ENCODE measurements at places on chromosomes 13 and 19.

GRCh38 chr19:2491130-2491801 is 15.3 kb downstream of the GADD45B start:
- DNase-seq, result no peak

DNA sequence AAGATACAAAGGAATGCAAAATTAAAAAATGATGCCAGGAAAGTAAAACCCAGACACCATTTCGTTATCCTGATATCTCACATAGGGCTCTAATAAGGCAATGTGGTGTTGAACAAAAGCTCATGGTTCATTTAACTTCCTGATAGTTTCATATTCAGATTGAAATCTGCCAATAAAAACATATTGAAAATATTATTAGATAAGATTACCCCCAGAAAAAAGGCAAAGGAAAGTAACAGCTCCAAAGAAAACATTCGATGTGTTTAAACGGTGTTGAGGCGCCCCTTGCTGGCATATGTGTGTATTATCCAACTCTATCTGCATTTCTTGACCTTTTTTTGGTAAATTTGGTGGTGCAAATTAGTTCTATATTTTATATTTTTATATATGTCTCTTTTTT is 75.9 kb downstream of the ESD start:
- DNase-seq, result peak; percentile 2

- DNase-seq, result no peak
Observed at GRCh38 chr19:4866595-4867424, 657 bp downstream of the PLIN3 start.

GRCh38 chr19:2219726-2220125 is 16.4 kb downstream of the PLEKHJ1 start:
- no peak for DNase-seq

- DNase-seq, result no peak
Observed at GRCh38 chr13:96540670-96541069, 450.8 kb downstream of the HS6ST3 start.

DNA sequence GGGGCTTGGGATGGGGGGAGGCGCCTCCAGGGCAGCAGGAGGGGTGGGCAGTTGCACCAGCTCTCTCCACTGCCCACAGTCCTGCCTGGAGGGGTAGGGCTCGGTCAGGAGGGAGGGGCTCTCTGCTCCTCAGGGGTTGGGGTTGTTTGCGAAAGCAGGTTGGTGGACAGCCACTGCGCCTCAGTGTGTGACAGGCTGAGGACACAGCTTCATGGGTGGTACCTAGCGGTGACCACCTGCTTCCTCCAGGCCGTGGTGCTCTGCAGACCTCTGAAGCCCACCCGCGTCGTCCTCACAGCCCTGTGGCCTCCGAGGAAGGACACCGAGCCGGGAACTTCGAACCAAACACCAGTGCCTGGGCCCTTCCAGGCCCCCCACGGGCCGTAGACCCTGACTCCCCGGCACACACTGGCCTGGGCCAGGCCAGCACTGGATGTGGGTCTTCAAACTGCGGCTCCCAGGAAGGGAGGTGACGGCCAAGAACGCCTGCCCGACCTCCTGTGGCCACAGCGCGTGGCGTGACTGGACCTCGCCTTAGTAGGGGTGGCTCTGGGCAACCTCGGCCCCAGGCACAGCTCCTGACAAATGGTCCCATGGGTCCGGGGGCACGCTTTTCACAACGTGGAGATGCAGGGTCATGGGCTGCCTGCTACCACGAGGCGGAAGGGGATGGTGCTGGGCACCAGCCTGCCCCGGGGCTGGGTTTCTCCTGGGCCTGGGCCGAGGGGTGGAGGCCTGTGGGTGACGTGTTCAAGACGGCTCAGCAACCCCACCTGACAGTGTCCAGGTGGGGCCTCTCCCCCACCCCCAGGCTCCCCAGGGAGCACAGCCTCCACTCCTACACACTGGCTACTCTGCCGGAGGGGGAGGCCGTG is 173.2 kb downstream of the KDM4B start:
- DNase-seq, result no peak

DNA sequence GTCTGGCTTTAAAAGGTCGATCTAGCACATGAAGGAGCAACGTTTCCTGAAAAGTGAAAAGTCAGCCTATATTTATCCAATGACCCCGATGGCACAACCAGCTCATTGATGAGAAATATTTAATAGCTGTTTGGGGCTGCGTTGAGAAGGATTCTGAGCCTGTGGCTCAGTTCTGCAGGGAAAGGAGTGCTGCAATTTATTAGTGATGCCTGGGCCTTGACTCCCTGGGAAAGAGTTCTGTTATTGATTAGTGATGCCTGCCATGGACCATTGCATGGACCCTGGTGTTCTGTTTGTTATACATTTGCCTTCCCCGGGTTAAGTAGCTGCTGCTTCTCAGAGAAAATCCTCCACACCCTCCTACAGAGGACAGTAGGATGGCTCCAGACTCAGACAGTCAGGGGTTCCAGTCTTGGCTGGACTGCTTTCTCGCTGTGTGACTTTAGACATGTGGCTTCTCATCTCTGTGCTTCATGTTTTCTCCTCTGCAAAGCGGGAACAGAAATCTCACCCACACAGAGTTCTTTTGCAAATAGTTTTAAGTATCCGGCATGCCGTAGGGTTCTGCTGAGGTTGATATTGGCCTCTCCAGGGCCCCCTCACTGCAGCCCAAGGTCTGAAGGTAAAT is 17.7 kb upstream of the PTPRS start:
- no peak for DNase-seq

DNA sequence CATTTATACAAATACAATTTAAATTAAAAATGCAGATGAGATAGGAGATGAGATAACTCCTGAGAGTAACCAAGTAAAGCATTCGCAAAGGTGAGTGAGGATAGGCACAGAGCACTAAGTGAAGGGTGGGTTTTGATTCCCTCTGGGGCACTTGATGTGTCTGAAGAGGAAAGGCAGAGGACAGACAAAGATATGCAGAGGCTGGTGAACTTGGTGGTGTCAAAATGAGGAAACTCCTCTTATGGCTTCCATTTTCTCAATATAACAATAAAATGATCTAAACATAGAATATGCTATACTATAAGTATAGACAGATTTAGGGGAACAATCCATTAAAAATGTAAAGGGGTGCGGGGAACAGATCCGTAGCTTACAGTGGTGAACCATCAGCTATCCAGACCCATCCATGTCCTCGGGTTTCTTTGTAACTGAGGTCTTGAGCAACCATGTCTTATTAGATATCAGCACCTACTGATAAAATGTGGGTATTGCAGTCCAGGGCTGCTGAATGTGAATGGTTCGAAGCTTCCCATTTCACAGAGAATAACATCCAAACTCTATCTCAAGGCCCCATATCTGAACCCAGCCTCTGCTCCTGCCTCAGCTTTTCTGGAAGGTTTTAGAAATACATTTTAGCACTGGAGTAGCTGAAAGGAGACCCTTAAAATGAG is 73.9 kb upstream of the SLC10A2 start:
- DNase-seq, result no peak

- no peak for DNase-seq
Observed at GRCh38 chr13:110580800-110581199, 19.3 kb upstream of the RAB20 start.

DNA sequence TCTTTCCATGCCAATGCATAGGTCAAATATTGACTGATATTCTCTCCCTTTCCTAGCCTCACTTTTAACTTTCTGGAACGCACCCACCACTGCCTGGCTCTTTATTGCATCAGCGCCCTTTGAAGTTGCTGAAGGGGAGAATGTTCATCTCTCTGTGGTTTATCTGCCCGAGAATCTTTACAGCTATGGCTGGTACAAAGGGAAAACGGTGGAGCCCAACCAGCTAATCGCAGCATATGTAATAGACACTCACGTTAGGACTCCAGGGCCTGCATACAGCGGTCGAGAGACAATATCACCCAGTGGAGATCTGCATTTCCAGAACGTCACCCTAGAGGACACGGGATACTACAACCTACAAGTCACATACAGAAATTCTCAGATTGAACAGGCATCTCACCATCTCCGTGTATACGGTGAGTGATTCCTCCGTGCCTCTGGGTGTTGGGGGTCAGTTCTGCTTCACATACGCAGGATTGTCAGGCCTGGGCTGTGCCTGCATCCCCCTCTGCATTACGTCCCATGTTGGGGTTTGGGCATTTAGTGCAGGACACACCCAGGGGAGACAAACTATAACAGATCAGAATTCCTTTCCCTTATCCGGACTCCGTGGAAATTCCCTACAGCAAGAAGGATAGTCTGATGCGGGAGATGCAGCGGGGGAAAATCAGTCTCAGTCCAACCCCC is 1.3 kb downstream of the CEACAM21 start:
- DNase-seq, result no peak

GRCh38 chr13:42696191-42696590 is 85.2 kb upstream of the FAM216B start:
- DNase-seq, result no peak

DNA sequence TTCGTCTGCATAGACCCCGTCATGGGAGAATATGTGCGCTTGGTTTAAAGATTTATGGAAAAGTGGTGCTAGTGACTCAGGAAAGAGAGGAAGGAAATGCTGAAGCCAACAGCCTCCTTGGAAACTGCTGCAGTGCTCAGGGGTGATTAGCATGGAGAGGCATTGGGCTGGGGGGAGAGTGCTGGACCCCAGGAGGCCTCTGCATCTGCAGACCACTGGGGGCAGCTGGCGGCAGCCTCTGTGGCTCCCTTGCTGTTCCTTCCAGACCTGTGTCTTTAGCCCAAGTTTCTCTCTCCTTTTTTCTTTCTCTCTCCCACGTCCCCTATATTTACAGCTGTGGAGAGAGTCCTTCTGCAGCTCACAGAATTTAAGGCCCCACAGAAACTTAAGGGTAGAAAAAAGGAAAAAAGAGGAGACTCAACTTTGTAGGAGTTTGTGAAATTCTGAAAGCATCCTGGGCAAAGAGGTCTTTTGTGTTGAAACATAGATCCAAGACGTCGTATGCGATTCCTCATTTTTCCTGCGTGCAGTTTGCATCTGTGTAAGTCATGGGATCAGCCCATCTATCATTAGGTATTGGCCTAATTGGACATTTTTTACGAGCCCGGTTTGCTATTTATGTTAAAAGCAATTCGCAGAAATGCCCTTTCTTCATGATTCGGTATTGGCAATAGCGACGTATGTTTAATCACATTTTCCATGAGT is 116.2 kb upstream of the ZNF536 start:
- no peak for DNase-seq

DNA sequence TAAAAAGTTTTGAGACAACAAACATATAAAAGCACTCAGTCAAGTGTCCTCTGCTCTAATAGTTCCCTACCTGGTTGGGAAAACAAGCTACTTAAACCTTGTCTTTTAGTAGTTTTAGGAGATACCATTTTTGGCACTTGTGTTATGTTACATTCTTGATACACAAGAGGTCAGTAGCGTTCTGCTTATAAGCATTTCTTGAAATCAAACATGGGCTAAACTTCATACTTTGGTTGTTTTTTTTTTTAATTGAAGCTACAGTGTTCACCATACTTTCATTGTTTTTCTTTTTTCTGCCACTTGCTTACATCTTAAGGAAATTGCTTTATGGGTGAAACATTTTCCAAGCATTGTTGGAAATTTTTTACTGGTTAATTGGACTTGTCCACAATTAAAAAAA is 12.9 kb downstream of the NHLRC3 start:
- DNase-seq, result no peak

- DNase-seq, result no peak
Observed at GRCh38 chr13:110812121-110812868, 98.8 kb downstream of the ING1 start.

DNA sequence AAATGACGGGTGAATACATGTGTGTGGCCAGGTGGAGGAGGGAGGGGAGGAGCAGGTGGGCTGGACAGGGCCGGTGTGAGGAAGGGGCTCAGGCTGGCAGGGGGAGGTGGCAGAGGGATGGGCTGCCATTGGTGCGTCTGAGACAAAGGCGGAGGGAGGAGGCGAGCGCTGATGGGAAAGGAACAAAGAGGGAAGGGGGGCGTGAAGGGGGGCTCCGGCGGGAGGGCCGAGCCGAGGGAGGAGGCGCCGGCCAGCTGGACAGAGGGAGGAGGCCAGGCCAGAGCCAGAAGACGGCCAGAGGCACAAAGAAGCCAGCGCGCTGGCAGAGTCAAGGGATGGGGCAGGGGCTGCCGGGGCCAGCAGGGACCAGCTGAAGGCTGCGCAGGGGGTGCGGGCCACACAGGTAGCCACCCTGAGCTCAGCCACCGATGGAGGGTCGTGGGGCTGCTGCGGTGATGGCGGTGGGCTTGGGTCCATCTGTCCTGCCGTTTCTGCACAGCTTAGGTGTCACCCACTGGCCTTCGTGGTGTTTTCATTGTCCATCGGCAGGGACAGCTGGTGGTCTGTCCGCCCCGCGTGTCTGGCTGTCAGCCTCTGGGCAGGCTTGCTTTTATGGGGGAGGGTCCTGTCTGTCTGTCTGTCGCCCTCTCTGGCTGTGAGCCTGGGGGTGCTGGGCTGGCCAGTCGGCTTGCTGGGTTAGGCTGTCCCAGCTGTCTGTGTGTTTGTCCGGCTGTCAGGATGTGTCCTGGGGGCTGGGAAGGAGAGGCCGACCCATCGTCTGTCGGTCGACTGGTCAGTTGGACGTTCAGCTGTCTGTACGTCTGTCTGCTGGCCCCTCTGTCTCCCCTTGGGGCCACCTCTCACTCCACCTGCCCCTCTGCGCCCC is 2.2 kb downstream of the APC2 start:
- DNase-seq, result no peak

DNA sequence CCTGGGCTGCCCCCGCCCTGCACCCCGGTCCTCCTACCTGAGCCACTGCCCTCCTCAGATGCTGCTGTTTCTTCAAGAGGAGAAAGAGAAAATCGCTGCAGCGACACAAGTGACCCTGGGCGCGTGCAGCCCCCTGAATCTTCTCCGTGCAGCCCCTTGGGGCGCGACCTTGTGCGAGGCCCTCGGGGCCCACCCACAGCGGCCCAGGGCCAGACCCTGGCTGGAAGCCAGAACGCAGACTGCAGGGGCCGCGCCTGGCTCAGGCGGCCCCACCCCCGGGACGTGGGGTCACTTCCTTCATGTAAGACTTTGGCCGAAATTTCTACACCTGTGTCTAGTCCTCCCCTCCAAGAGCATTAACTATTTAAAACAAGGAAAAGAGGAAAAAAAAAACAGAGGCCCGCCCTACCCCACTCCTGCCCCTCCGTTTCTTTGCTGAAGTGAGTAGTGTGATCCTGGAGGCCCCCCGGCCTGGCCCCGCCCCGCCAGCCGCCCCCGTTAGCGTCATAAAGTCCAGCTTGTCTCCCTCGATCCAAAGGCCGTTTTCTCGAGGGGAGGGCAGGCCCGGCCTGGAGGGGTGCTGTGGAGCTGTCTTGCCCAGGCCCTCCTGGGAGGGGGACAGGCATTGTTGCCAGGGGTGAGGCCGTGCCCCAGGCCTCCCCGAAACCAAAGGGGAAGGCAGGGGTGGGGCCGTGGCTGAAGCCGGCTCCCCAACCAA is 35.3 kb downstream of the BTBD2 start:
- no peak for DNase-seq

DNA sequence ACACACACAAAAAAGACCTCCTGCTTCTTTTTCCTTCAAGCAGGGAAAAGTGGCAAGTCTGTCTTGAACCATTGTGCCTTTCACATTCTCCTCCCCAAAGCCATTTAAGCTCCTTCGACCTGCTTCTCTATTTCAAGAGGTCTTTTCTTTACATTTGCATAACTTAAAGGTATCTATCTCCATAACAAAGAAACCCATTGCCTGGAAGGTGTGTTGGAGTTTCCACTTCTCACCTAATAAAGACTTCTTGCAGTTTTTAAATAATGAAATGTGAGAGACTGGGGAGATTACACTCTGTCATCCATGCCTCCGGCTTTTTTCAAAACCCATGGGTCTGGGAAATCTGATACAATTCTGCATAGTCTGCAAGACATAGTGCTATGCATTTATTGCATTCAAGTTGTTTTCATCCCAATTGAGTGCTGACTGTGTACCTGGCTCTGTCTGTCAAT is 41.8 kb upstream of the NBEA start:
- DNase-seq, result no peak

Data from DMS 273 treated with DMSO at 0.1 percent for 48 hours (cell line).